ENCODE measurements at places on chromosomes 3 and 15.

DNA sequence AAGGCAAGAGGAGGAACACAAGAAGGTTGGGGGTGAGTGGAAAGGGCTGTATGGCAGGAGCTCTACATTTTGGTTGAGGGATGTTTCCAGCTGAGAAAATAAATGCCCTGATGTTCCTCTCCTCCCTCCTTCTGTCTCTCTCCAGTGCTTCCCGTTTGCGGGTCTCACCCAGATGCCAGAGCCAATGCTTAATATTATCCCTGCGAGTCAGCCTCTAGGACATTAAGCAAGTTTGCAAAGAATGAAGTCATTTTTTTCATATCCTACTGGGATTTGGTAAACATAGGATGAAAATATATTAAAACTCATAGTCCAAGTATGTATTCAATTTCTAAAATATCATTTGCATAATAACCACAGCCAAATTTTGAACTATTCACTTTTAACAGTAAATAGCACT lies 295.9 kb downstream of the CADM2 start:
- DNase-seq, result peak; percentile 39

DNA sequence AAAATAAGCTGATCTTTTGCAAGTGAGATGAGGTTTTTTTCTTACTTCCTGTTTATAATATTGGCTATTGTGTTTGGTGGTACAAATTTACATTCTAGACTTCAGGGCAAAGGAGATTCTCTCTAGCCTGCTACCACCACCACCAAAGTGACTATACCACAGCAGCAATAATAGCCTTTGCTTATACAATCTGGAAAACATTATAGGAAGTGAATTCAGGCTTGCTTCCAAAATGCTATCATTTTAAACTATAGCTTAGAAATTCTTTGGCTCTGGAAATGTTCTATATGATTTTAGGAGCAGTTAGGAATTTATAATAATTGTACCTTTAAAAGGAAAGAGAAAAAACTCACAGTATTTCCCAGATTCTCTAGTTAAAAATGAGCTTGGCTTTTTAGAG lies 94.4 kb downstream of the TFG start:
- DNase-seq, result peak; percentile 33

- no peak for DNase-seq
Measured at GRCh38 chr3:22960105-22960984, 242.8 kb upstream of the UBE2E2 start.

DNA sequence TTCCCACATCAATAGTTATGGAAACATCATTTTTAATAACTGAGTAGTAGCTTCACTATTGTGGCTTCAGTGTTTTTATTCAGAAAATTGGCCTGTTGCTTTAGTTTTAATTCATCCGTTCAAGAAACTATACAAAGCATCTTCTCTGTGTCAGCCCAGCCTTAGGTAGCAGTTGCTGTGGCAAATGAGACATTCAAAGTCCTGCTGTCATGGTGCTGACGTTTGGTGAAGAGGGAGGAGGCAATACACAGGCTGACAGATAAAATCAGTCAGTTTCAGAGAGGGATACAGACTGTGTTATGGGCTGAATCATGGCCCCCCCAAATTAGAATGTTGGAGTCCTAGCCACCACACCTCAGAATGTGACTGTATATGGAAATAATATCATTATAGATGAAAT lies 56.5 kb downstream of the SLC7A14 start:
- no peak for DNase-seq

- DNase-seq, result no peak
Measured at GRCh38 chr3:183818706-183819624, 6.4 kb downstream of the MAP6D1 start.

DNA sequence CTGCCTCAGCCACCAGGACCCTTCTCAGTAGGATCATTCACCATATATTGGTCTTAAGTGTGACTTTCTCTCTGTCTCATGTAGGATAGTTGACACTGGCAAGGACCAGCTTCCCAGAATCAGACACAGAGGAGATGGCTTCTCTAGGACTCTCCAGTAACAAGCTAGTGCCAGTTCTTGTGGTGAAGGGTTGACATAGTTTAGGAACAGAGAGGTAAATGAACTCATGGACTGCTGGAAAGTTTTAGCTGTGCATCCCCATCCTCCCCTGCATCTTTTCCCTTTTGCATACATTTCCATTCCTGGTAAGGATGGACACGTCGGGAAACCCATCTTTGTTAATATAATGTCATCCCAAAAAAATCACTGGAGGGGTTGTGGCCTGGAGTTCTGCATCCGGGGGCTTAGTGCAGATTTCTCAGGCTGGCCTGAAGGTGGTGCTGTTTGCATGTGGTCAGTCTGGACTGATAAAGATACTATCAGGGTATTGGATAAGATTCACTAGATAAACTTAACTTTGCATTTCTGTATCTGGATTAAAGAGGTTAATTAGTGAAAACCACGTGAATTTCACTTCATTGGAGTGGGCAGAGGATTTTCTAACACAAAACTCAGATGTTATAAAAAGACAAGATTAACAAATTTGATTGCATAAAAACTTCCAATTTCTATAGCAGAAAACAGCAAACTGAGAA lies 110.8 kb downstream of the TBC1D2B start:
- DNase-seq, result no peak

- no peak for DNase-seq
Measured at GRCh38 chr3:134748698-134749097, 46.4 kb upstream of the EPHB1 start.

DNA sequence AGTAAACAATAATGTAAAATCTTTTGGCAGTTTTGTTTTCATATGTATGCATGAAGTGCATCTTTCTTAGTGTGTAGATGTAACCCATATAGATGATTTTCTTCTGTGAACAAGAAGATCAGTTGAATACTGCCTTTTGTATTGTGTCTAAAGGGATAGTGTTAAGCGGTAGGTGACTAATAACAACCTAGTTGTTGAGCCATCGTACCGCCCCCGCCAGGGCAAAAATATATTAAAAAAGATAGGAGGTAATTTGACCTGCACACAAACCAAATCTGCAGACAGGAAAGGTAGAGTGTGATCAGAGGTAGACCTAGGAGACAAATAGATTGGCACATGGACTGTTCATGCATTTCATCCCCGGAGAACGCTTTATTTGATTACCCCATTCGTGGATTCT lies 3.3 kb upstream of the GMNC start:
- no peak for DNase-seq

DNA sequence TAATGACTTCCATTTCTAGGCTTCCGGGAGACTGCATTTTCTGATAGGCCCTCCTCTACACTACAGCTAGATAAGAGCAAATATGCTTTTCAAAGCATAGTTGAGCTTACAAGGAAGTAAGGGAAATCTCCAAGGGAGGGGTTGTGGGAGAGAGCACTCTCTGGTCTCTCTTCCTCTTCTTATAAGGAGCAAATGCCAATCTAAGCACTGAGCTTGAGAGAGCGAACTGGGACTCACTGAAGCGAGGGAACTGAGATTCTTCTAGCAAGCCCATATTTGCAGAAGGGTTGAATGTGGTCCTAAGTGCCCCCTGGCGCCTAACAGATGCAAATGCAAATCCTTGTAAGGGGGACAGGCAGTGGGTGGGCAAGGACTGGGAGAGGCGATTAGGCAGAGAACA lies 164.8 kb downstream of the ERC2 start:
- no peak for DNase-seq

- no peak for DNase-seq
Measured at GRCh38 chr3:116281313-116282143, 163.8 kb downstream of the LSAMP start.

- no peak for DNase-seq
Measured at GRCh38 chr15:73956743-73957135, 30.5 kb downstream of the LOXL1 start.

- DNase-seq, result no peak
Measured at GRCh38 chr3:177554895-177555759, 357.8 kb upstream of the TBL1XR1 start.

GRCh38 chr3:126555795-126556636 lies 2.7 kb downstream of the C3orf22 start:
- no peak for DNase-seq

DNA sequence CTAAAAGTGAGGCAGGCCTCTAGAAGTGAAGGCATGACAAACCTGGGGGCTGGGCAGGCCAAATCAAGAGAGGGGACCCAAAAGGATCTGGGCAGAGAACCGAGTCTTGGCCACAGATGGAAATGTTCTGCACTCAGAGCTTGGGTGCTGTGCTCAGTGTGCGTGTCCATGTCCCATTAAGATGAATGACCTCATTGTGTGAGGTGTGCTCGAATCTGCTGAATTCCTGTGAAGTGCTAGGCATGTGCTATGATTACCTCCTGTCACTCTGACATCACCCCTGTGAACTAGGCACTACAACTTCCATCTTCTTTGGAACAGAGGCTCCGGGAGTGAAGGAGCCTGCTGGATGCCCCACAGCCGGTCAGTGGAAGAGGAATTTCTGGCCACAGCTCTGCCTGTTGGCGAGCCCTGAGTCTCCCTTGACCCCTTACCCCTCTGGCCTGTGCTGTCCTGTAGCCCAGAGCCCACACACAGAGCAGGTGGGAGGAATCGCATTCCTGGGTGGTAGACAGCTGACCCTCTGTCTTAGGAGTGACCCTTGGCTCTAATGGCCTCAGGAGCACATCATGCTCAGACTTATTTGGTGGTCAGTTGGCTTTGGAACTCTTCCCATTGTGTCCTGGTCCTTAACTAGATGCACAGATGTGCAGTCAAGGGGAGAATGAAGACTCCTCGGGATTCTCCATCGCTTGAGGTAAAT lies 67.6 kb upstream of the CTDSPL start:
- no peak for DNase-seq

GRCh38 chr3:8990266-8991215 lies 27.3 kb upstream of the RAD18 start:
- DNase-seq, result peak; percentile 84

- DNase-seq, result no peak
Measured at GRCh38 chr15:72502220-72502809, 28.2 kb downstream of the ARIH1 start.

GRCh38 chr15:67382723-67383122 lies 128.1 kb downstream of the IQCH start:
- no peak for DNase-seq

GRCh38 chr15:39719109-39719508 lies 63.5 kb downstream of the FSIP1 start:
- DNase-seq, result no peak

GRCh38 chr3:11392860-11393114 lies 120.6 kb downstream of the ATG7 start:
- no peak for DNase-seq

DNA sequence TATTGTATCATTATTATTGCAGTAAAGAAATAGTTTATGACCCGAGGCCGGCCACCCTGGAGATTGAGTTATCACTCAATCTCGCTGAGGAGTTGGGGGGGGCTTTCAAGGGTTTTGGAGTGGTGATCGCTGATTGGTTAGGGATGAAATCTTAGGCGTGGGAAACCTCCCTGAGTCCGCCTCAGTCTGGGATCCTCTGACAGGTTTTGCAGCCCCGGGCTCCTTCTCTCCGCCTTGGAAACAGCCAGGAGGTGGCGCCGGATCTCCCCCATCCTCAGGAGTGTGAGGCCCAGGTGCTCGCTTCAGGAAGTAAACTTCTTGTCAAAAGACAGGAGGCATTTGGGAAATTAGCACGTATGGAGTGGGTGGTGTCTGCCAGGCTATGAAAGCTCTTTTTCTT lies 41.1 kb upstream of the SEC61A1 start:
- DNase-seq, result no peak

DNA sequence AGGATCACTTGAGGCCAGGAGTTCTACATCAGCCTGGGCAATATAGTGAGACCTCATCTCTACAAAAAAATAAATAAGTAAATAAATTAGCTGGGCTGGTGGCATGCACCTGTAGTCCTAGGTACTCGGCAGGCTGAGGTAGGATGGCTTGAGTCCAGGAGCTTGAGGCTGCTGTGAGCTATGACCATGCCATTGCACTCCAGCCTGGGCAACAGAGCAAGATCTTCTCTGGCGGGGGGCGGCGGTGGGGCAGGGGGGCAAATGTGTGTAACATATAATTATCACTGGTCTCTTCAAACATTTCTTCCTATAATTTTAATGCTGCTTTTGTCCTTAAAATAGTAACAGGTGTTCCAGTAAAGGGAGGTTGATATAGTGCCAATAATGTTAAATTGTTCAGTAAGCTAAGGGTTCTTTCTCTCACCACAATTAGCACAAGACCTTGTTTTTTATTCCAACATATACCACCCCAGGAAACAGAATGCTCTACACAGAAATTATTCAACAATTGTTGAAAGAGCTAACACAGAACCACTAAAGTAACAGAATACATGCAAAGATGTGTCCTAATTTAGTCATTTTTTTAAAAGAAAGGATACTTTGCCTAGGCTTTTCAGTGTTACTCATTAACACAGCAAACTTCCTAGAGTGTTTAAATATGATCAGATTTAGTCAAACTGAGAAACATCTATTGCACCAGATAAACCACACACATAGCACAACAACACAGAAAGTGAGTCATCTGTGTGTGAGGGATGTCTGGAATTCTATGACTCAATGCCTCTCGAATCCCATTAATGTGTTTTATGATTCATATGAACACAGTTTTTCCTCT lies 29.1 kb downstream of the ANKRD28 start:
- DNase-seq, result peak; percentile 95

GRCh38 chr3:60579734-60580133 lies 671.5 kb downstream of the FHIT start:
- DNase-seq, result peak; percentile 83

GRCh38 chr3:105523501-105523900 lies 156.8 kb downstream of the ALCAM start:
- DNase-seq, result no peak

GRCh38 chr15:63497642-63498467 lies 6.5 kb upstream of the USP3 start:
- DNase-seq, result no peak

GRCh38 chr3:154125378-154126030 lies 4.3 kb downstream of the ARHGEF26 start:
- DNase-seq, result no peak

DNA sequence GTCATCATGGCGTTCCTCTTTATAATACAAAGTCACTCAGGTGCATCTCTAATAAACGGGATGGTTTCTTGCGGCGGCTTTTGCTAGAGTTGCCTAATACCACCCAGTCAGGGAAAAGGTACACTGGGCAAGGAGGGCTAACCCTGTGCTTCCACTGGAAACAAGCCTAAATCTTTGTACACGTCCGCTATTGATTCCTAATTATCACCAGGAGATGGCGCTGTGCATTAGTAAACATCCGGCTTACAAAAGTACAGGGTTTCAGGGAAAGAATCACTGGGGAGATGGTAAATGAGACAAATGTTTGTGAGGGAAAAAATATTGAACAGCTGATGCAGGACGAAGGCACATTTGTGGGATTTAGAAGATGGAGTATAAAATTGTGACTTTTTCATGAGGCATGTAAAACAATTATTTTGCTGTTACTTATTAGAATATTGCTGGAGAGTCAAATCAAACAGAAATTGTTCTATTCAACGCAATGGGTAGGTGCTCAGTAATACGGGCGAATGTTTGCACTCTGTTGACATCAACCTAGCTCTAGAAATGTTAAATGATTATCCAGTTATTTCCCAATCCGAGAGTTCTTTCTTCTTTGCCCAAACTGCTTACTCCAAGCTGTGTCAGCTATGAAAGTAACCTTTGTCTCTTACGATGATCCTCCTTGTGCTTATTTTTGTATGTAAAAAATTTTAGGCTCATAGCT lies 50.6 kb downstream of the GMNC start:
- DNase-seq, result peak; percentile 4

DNA sequence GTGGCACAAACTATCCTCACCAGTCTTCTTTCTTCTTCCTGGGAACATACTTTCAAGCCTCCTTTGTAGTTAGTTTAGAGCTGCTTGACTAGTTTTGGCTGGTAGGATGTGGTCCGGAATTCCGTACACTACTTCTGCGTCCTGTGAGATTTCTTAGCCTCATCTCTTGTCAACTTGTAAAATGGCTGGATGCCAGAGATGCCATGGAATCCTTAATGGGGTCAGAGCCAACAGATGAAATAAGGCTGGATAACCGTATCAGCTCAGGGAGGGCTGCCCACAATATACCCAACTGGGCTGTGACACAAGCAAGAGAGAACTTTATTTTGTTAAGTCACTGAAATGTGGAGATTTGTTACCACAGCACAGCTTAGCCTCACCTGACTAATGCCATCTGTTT lies 466.9 kb upstream of the MDFIC2 start:
- no peak for DNase-seq

All from fibroblast of skin of left biceps (primary cell).